Upper lobe of left lung (tissue), 6 donors: ENCODE measurements at places on chromosomes 7 and 10. TPM values are rescaled to one million over a fixed set of nuclear protein-coding genes. Genes with fewer than 3 reads are reported as not detected.
A peak's percentile ranks its signal among the peaks of the same experiment; 100 is the strongest.

- DNase-seq, result no peak
These were observed 216.3 kb downstream of the LRMDA start for GRCh38 chr10:75647675-75648074.

DNA sequence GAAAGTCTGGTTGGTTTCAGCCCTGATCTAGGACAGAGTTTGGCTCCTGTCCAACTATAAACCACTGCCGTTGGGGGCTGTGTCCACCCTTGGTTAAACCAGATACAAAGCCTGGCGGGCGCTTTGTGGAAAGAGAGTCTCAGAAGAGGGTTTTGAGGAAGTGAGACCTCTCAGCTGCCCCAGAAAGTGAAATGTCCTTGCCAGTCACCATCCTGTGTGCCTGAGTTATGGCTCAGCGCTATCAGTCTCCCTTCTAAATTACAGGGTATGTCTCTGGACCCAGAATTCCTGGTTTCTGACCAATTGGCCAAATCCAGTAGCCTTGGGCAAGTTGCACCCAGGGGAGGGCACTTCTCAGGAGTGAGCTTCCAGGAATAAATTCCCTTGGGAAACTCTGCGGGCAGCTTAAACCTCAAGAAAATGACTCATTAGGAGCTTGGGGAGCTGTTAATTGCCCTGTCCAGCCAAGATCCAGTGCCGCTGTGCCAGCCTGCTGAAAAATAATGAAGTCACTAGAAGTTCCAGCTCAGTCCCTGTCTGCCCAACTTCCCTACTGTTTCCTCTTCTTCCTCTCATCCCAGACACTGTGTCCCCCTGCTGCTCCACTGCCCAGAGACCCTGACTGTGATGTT is 66.7 kb upstream of the PDZD8 start:
- DNase-seq, result no peak

DNA sequence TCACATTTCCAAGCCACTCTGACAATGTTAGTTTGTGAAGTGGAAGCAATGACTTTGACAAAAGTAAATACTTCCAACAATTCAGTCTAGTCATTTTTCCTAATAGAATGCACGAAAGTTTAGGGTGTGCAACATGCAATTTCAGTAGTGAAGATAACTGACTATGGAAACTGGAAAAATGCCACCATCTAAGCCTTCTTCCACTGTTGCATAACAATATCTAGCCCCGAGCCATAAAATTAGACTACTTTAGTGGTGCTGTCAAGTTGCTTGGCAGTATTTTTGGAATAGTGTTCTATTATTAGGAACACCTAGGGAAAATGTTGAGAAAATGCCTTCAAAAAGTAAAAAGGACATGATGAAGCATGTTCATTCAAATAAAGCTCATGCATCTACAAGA is 17.9 kb downstream of the SEMA3A start:
- DNase-seq, result no peak

MEOX2 gene
- 9.9 TPM for total RNA-seq

BAIAP2L1 gene
- total RNA-seq, result 30.9 TPM

DNA sequence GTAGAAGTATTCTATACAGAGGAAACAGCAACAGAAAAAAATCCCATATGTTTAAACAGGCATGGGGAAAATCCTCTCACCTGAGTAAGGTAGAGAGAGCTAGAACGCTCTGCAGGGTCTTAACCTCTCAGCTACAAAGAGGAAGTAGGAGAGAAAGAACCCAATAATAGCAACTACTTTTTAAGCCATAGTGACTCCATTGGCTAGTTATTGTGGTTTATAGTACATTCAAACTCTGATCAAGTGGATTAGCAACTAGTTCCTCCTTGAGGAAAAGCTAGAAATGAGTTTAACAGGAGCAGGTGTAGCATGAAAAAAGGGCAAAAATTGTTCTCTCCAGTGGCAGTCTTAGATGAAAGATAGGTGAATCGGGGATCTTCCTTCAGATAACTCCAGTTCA is 89.7 kb downstream of the HGF start:
- DNase-seq, result no peak

ANK3 gene
- 85.4 TPM for total RNA-seq

RBP4 gene
- total RNA-seq, result 11.5 TPM

GRCh38 chr10:30200017-30200415 is 140.6 kb upstream of the JCAD start:
- no peak for DNase-seq

- DNase-seq, result no peak
These were observed 114.8 kb downstream of the TSPAN12 start for GRCh38 chr7:120743128-120743527.

DNA sequence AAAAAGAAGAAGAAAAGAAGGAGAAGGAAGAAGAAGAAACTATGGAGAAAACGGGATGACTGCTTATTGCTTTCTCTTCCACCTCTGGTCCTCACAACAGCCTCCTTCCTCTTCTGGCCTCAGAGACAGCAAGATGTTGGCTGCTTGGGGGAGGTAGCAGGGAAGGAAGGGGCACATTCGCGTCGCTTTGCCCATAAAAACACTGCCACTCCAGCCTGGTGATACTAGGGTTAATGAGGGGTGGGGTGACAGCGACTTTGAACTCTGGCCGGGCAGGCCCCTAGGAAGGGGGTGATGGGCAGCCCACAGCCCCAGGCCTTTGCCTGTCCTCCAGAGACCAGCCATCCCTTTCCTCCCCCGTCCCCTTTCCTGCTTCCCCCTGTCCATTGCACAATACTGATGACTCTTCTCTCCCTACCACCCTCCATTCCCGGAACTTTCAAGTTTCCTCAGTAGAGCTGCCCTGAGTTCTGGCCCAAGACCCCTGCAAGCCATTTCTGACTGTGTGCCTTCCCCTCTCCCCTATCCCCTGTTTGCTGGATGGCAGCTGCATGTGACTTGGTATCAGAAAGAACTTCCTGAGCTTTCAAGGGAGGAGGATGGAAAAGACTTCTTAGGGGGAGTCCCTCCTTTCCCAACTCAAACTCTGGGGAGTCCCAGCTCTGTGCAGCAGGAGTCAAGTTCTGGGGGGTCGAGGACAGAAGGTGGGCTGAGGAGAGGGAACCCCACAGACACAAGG is 2.2 kb upstream of the CUEDC2 start:
- no peak for DNase-seq

DNA sequence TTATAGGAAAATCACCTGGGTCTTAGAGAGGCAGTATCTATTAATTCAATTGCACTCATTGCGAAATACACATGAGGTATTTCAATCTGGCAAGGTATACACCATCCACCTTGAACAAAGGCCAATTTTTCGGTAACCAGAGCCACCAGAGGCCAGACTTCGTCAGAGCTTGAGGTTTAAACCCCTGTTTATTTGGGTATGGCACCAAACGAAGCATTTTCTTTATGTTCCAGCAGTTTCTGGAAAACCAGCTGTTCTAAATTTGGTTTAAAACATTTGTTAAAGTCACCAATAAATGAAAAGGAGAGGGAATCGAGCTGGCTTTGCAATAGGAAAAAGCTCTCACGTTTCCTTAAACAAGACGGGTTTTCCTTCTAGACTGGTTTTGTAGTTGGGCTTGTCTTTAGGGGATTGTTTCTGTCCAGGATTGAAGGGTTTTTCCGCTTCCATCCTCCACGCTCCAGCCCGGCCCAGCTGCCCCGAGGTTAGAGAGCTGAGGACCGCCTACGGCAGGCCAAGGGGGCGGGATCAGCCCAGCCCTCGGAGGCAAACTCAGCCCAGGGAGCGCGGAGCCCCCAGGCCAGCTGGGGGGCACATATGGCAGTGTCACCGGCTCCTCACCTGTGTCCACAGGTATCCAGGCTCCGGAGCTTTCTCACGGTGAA is 539.4 kb upstream of the MGMT start:
- no peak for DNase-seq

- DNase-seq, result peak; percentile 91
These were observed 4.6 kb upstream of the VGF start for GRCh38 chr7:101169838-101170551.

DNA sequence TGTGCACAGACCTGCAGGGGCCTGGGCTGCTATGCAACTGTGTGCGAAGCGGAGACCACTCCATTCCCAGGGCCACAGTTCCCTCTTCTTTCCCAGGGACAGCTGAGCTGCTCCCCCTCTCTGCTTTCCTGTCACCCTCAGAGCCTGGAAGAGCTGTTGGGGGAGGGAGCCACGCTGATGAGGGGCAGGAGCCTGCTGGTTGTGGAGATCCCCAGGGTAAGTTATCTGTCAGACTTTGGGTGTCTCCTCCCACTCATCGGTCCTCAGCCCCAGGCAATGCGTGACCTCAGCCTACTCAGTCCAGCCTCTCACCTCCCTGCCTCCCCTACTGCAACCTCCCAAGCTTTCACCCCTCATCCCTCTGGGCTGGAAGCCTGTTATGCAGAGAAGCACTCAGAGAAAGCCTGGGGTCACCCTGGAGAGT is 53.5 kb downstream of the ZNF467 start:
- no peak for DNase-seq

UTF1 gene
- not detected for total RNA-seq

OR13A1 gene
- total RNA-seq, result not detected

DNA sequence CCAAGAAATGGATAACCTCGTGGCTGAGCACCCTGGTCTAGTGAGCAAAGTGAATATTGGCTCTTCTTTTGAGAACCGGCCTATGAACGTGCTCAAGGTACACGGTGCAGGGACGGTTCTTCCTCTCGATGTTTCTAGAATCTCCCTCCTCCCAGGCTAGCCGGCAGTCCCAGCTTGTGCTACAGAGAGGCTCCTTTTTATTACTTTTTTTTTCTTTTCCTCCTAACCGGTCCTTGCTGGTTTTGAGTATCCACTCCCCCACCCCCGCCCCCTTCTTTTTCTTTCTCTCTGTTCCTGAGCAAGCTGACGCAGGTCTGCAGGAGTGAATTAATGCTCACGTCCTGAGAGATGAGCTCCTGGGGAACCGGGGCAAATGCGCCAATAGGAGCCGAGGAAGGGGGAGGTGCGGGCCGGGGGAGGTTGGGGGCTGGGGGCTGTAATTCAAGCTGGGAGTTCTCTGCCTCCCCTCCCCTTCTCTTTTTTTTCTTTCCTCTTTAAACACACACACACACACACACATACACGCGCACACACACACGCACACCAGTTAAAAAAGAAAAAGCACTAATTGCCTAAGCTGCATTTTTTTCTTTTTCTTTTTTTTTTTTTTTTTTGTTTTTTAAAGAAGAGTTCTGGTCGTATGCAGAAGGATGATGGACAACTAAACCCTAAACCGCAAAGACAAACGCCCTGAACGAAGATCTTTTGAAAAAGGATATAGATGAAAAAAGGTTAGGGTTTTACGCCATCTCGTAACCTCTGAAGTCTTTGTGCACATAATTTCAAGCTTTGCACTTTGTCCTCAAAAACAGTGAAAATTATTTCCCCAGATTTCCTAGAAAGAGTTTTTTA is 6.6 kb downstream of the CPA2 start:
- DNase-seq, result no peak

GRCh38 chr10:77514870-77515269 is 122.7 kb downstream of the KCNMA1 start:
- peak; percentile 9 for DNase-seq
